ENCODE measurements at places on chromosomes 16 and 17.

DNA sequence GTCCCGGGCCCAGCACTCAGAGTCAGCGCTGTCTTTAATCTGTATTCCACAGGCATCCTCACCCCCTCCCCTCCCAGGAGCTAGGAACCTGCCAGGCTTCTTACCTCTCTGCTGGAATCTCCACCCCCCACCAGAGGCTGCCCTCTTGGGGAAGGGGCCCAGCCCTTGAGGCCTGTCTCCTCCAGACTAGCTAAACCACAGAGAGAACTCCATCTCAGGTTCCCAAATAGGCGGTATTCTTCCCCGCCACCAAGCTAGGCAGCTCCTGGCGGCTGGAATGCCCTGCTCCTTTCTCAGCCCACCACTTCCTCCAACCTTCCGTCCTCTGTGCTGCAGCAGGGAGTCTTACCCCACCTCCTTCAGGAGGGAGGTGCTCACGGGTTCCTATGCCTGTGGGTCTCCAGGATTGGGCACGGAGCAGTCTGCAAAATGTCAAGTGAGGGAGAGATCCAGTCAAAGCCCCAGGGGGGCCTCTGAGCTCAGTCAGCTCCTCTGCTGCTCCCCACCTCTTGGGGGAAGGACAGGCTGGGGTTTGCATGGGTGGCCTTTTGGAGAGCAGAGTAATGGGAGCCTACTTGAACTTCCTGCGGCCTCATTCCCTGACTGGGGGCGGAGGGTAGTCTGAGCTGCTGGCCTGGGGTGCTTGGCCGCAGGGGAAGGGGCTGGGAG lies 55.7 kb downstream of the SREBF1 start:
- DNase-seq = no peak

- DNase-seq = no peak
Measured at GRCh38 chr16:87093804-87094555, 223.2 kb downstream of the C16orf95 start.

GRCh38 chr17:10149573-10150399 lies 48.6 kb downstream of the GAS7 start:
- peak; percentile 61 for DNase-seq

DNA sequence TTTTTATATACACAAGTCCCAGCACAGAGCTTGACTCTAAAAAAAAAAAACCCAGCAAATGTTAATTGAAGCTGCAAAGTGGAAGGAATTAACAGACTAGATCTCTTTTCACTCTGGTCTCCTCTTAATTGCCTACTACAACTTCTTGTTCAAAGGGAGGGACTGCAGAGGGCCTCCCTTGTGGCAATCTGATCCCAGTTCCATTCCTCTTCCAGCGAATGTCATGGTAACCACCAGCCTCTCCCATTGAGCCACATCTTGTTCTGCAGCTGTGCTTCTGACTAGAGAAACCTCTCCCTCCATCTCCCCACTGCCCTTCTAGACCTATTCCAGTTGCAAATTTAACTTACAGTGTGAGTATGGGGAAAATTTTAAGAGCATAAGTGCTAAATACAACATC lies 5.9 kb downstream of the SUPT6H start:
- DNase-seq = no peak

- peak; percentile 43 for DNase-seq
Measured at GRCh38 chr17:49290690-49291359, 60.2 kb upstream of the PHOSPHO1 start.

DNA sequence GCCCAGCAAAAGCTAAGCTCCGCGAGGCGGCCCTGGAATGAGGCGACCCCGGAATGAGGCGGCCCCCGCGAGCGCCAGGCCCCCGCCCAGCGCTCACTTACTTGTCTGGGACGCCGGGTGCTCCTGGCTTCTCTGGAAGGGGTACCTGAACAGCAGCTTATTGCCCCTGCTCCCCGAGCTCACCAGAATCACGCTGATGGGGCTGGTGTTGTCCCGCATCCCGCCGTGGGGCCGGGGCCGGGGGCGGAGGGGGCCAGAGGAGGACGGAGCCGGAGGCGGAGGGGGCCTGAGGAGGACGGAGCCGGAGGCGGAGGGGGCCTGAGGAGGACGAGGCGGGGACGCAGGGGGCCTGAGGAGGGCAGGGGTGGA lies 440 bp downstream of the NPRL3 start:
- DNase-seq = no peak

DNA sequence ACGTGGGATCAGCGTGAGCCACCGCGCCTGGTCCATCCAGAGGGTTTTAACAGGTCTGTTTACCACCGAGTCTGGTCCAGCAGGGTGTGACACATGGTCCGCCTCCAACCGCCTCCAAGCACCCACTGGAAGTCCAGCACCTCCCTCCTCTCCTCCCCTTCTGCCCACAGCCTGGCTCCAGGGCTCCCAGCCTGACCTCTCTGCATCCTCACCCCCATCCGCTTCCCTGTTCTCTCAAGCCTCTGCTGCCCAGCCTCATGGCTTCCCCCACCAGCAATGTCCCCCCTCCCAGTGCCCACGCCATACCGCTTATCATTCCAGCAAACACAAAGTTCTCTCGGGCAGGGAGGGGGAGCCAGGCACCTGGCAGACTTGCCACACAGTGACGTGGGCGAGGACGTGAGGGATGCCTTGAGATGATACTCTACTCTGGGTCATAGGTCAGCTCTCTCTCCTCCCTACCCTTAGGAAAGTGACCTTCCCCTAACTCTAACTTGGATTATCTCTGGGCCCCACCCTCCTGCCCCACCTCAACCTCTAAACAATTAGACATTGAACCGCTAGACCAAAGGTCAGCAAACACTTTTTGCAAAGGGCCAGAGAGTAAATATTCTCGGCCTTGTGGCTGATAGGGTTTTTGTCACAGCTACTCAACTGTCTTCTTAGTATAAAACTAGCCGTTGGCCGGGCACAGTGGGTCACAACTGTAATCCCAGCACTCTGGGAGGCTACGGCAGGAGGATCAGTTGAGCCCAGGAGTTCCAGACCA lies 23.1 kb downstream of the CDC42EP4 start:
- no peak for DNase-seq

GRCh38 chr16:28501258-28502232 lies 5.1 kb downstream of the IL27 start:
- DNase-seq = no peak

DNA sequence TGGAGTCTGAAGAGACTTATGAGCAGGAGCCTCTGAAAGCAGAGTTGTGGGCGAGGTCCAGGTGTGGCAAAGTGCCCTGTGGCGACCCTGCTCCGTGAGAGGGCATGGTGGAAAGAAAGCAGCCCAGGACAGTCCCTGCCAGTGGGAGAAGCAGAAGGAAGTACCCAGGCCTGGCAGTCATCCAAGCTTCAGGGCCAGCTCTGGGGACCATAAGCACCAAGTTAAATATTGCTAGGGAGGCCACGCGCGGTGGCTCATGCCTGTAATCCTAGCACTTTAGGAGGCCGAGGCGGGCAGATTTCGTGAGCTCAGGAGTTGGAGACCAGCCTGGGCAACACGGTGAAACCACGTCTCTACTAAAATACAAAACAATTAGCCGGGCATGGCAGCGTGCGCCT lies 4.9 kb upstream of the ASGR1 start:
- no peak for DNase-seq

DNA sequence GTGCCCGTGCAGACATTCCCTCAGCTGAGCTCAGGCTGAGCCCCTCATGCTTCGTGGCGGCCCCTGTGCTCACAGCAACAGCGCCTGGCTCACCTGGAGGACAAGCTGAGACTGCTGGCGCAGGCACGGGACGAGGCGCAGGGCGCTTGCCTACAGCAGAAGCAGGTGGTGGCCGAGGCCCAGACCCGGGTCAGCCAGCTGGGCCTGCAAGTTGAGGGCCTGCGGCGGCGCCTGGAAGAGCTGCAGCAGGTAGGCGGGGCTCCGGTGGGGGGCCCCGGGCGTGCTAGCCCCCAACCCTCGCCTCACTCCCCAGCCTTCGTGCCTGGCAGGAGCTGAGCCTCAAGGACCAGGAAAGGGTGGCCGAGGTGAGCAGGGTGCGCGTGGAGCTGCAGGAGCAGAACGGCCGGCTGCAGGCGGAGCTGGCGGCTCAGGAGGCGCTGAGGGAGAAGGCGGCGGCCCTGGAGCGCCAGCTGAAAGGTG lies 1.4 kb upstream of the RAC3 start:
- no peak for DNase-seq

GRCh38 chr17:35011671-35012216 lies 31.4 kb downstream of the LIG3 start:
- DNase-seq = no peak

GRCh38 chr16:4328046-4328781 lies 12.3 kb downstream of the GLIS2 start:
- peak; percentile 70 for DNase-seq

- no peak for DNase-seq
Measured at GRCh38 chr16:12403746-12404658, 399.7 kb downstream of the CPPED1 start.

- no peak for DNase-seq
Measured at GRCh38 chr16:85449885-85450245, 163.3 kb upstream of the GSE1 start.

DNA sequence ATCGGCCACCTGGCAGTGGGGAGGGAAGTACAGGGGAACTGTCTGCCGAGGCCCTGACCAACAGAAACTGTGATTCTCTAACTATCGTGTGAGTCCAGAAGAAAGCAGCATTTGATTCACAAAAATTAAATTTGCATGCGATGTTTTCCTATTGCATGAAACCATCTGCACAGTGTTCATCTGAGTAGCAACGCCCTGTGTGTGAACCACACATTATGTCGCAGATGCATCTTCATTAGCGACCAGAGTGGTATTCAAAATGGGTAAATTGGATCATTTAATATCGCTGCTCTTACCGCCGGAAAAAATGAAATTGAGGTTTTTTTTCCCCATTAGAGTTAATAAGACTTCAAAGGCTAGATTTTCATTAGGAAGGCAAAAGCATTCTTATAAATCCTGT lies 260.6 kb downstream of the ABCC12 start:
- DNase-seq = no peak

DNA sequence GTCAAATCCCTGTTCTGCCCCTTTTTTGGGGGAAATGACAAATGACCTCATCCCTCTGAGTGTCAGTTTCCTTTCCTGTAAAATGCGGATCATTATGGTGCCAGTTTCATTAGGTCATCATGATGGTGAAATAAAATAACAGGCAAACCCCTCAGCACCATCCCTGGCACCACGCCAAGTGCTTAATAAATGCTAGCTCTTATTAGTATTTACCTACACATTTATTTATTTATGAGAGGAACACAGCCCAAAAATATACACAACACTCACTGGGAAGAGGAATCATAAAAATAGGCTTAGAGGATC lies 28.6 kb upstream of the GPRC5B start:
- peak; percentile 12 for DNase-seq

GRCh38 chr16:80852261-80852872 lies 48.0 kb upstream of the CDYL2 start:
- DNase-seq = peak; percentile 40

DNA sequence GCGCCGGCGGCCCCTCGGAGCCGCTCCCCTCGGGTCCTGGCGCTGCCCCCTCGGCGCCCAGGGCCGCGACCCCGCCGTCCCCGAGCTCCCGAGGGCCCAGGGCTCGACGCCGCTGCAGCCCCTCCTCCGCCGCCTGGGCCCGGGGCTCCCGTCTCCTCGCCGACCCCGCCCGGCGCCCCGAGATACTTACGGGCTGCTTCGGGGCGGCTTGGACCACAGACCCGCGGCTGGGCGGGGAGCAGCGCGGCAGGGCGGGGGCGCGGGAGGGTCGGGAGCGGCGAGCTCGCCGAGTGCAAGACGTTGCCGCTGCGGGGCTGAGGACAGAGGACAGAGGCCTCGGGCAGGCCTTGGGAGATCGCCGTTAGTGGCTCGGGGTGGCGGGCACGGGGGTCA lies 290 bp downstream of the TOB1 start:
- DNase-seq = no peak

DNA sequence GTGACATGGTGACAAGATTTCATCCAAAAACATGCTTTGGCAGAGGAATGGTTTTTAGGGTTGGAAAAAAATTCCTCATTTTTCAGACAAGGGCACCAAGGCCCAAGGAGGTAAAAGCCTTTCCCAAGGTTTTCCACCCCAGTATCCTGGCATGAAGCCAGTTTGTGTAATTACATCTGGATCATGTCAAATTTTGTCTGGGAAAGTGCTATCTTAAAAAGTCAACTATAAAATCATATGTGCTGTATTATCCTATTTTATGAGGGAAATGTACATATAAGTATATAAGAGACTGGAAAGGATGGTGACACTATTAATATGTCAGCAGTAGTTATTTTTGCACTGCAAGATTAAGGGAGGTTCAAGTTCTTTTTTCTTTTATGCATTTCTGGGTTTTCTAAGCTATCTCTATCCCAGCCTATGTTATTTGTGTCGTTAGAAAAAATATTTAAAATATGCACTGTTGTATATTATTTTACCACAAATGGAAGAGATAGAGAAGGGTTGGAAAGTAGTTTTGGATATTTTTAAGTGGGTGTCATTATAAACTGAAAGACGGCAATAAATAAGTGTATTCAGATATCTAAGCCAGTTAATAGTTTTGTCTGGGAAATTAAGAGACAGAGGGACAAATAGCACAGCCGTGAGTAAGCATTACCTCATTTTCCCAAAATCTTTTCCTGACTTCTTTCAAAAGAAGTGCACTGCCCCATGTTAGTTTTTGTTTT lies 13.5 kb upstream of the FBXO47 start:
- DNase-seq = no peak

DNA sequence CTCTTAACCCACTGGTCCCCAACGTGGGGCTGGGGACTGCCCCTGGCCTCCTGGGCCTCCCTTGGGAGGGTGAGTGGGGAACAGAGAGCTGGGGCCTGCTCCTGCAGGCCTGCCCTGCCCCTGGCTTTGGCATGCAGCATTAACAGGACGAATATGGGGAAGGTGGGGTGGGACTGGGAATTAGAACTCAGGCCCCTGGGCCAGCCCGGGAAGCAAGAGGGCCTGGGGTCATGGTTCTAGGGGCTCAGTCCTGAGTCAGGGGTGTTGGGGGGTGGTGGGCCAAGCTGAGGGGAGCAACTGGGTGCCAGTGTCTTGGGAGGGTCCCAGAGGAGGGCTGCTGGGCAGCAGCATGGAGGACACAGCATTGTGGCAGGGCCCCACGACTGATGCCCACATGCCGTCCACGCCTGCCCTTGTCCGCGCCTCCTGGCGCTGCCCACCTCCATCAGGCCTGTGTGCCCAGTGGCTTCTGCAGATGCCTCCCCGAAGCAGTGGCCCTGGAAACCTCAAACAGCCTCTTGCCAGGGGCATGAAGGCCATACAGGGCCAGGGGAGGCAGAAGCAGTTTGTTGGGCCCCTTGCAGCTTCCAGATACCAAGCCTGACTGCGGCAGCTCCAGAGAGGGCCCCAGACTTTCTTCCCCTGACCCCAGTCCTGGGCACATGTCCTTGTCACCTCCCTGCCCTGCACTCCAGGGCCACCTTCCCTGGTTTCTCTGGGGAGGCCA lies 4.8 kb downstream of the MAP2K3 start:
- no peak for DNase-seq

GRCh38 chr17:46192439-46193150 lies 634 bp downstream of the KANSL1 start:
- peak; percentile 50 for DNase-seq

All from kidney capillary endothelial cell (primary cell).